Effector memory CD8-positive, alpha-beta T cell (primary cell): ENCODE measurements at places on chromosomes 6 and 20.

GRCh38 chr20:63976980-63977738, 2.3 kb downstream of the SAMD10 start:
- DNase-seq: no peak
- peaks cover 42% of the 10 kb centered on the region for H3K4me1 ChIP-seq
- H3K36me3 ChIP-seq: peaks cover 24% of the 10 kb centered on the region
- H3K4me3 ChIP-seq: peak overlapping the region; percentile 77
- H3K27ac ChIP-seq: peak overlapping the region; percentile 85

DNA sequence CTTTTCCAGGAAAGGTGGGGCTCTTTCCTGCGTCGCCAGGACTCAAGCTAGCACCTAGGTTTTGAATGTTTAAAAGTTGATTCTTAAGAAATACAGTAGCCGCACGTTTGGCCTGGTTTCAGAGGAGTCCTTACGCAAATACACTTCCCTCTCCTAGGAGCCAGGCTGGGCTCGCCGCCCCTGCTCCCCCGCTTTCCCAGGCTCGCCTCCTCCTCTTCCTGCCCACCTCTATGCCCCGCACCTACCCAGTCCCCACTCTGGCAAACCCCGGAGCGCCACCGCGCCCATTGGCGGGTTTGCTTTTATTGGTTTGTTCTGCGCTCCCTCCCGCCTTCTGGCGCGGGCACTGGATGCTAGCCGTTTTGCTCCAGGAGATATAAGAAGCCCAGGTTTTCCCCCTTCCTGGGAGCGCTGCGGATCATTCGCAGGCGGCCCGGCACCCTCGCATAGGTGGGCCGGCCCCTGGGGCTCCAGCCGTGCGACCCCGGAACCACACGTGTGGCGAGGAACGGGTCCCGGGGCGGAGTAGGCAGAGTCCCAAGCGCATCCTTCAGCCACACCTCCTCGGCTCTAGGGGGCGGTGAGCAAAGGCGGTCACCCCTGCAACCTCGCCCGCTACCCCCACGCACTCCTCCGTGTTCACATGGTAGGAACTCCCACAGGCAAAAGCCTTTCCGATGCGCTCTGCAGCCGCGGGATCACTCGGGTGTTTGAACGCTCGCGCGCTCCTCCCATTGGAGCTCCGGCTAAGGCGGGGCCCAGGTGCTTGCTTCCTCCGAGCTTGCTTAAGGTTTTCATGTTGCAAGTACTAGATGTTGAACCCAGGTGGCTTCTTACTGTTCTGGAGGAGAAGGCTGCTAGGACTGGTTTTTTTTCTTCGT, 119.0 kb downstream of the RTN4IP1 start:
- peaks cover 11% of the 10 kb centered on the region for H3K36me3 ChIP-seq
- H3K27ac ChIP-seq: peak overlapping the region; percentile 63
- H3K4me3 ChIP-seq: peak overlapping the region; percentile 96
- no peaks in the 10 kb centered on the region for H3K27me3 ChIP-seq
- DNase-seq: peak; percentile 56
- H3K4me1 ChIP-seq: peaks cover 37% of the 10 kb centered on the region

- H3K27ac ChIP-seq: no peak overlapping the region
- H3K4me3 ChIP-seq: no peak overlapping the region
- peaks cover 8% of the 10 kb centered on the region for H3K27me3 ChIP-seq
- DNase-seq: no peak
- no peaks in the 10 kb centered on the region for H3K4me1 ChIP-seq
These were observed 140.9 kb downstream of the RNF144B start for GRCh38 chr6:18527836-18528743.

DNA sequence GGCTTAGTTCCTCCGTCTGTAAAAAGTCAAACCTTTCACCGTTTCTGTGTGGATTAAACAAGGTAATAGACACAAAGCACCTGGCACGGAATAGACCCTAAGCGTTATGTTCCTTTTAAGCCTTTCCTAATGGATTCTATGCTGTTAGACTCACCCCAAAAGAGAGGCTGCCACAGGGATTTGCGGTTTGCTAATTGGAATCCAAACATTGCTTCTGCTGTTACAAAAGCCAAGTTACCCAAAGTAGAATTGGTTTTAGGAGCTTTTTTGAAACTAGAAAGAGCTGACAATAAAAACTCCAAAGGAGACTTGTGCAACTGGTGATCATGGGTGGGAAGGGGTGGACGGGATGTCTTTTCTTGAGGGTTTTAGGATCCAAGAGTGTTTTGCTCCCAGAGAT, 178.0 kb downstream of the BMP7 start:
- no peak overlapping the region for H3K4me3 ChIP-seq
- no peaks in the 10 kb centered on the region for H3K27me3 ChIP-seq
- H3K27ac ChIP-seq: no peak overlapping the region
- no peak for DNase-seq
- peaks cover 12% of the 10 kb centered on the region for H3K36me3 ChIP-seq
- H3K4me1 ChIP-seq: peaks cover 20% of the 10 kb centered on the region

GRCh38 chr20:10125757-10126156, 91.0 kb downstream of the ANKEF1 start:
- H3K4me3 ChIP-seq: no peak overlapping the region
- peaks cover 1% of the 10 kb centered on the region for H3K4me1 ChIP-seq
- peaks cover 3% of the 10 kb centered on the region for H3K36me3 ChIP-seq
- peaks cover 19% of the 10 kb centered on the region for H3K27me3 ChIP-seq

GRCh38 chr20:34710861-34711574, 6.9 kb downstream of the TP53INP2 start:
- peak overlapping the region; percentile 51 for H3K27ac ChIP-seq
- H3K4me3 ChIP-seq: peak overlapping the region; percentile 86
- no peaks in the 10 kb centered on the region for H3K27me3 ChIP-seq

GRCh38 chr6:68689910-68690309, 54.8 kb downstream of the ADGRB3 start:
- no peaks in the 10 kb centered on the region for H3K4me1 ChIP-seq
- H3K27ac ChIP-seq: no peak overlapping the region
- no peaks in the 10 kb centered on the region for H3K36me3 ChIP-seq
- no peak overlapping the region for H3K4me3 ChIP-seq

- H3K4me3 ChIP-seq: no peak overlapping the region
- no peaks in the 10 kb centered on the region for H3K4me1 ChIP-seq
- no peaks in the 10 kb centered on the region for H3K27me3 ChIP-seq
- no peaks in the 10 kb centered on the region for H3K36me3 ChIP-seq
These were observed 48.9 kb upstream of the EPHA7 start for GRCh38 chr6:93468291-93468690.

DNA sequence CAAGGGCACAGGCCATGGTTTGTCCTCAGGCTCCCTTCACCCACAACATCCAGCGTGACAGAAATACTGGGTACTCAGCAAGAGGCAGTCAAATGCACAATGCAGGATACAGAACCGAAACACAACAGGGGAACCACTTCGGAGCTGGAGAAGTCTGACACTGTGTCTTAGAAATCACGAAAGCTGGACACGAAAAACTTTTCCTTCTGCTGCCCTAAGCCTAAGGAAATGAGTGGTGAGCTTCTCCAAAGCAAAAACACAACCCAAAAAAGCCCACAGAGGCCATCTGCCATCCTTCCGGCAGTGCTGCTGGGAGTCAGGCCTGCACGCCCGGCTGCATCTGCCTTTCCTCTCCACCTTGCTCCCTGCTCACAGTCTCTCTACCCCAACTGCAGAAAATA, 106.3 kb downstream of the SLC23A2 start:
- peak overlapping the region; percentile 55 for H3K27ac ChIP-seq
- peaks cover 2% of the 10 kb centered on the region for H3K36me3 ChIP-seq
- DNase-seq: no peak
- peaks cover 19% of the 10 kb centered on the region for H3K4me1 ChIP-seq
- H3K4me3 ChIP-seq: no peak overlapping the region

DNA sequence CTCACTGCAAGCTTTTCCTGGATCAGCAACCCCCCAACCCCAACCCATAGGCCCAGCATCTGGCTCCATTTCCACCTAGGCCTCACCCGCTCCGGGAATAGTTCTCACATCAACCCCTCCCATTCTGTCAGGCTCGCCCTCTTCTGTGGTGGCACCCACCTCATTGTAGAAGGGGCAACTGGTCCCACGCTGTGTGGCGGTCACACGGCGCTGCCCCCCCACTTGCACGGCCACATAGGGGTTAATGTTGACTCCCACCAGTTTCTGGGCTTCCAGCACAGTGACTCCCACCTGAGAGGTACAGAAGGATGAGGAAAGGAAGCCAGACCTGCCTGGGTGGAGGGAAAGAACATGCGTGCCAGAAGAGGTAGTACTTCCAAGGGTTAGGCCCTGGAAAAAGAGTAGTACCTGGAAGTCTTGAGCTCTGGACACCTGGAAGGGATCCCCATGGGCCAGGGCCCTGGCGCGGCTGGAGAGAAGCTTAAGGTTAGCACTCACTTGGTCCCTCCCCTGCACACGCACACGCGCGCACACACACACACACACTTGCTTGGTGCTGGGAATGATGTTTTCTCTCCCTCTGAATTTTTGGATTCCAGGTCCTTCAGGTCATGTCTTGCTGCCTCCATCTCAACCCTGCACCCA, 12.7 kb upstream of the SPAG4 start:
- H3K27ac ChIP-seq: no peak overlapping the region
- no peak for DNase-seq
- peaks cover 29% of the 10 kb centered on the region for H3K27me3 ChIP-seq
- H3K36me3 ChIP-seq: peaks cover 3% of the 10 kb centered on the region
- H3K4me3 ChIP-seq: peak overlapping the region; percentile 81

GRCh38 chr6:148524976-148525375, 182.3 kb downstream of the SASH1 start:
- peak overlapping the region; percentile 35 for H3K4me3 ChIP-seq
- H3K36me3 ChIP-seq: no peaks in the 10 kb centered on the region
- H3K4me1 ChIP-seq: peaks cover 6% of the 10 kb centered on the region
- no peaks in the 10 kb centered on the region for H3K27me3 ChIP-seq

DNA sequence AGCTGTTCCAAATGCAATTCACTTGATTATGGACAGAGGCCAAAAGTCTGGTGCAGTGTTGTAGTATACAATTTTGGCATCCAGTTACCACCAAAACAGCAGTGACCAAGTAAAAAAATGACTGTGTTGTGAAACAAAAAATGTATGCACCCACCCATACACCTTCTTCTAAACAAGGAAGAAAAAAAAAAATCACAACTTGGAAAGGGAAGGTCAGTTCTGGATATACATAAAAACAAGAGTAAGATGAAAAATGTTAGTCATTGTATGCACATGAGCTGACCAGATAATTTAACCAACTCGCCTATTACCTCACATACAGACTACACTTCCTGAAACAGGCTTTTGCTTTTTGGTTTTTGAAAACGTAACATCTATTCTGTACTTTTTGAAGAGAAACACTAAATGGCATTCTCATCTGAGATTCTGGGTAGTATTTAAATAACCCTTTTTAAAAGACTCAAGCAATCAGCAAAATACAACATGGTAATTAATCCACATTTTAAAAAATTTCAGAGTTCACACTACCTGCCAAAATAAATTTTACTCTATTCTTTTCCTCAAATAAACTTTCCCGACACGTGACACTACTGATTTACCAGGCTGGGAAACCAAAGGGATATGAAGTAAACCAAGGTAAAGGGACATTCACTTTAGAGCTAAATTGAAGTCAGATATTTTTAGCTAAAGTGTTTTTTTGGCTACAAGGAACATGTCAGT, 141.6 kb upstream of the SHLD1 start:
- no peaks in the 10 kb centered on the region for H3K27me3 ChIP-seq
- peaks cover 35% of the 10 kb centered on the region for H3K4me1 ChIP-seq
- peak overlapping the region; percentile 99 for H3K27ac ChIP-seq
- peaks cover 66% of the 10 kb centered on the region for H3K36me3 ChIP-seq
- H3K4me3 ChIP-seq: peak overlapping the region; percentile 89

DNA sequence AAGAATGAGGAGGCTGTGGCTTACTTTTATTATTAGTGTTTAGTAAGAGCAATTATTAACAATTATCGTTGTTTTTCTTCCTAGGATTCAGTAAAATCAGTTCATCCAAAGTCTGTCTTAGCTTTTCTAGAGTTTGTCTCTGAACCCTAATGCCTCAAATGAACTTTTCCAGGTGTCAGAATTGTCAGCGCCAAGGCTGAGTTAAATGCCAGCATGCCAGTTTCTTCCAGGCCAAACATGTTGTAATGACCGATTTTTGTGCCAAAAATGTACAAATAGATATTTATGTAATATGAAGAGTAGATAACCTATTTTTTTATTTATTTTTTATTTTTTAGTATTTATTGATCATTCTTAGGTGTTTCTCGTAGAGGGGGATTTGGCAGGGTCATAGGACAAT, 66.8 kb upstream of the SCGN start:
- H3K27me3 ChIP-seq: no peaks in the 10 kb centered on the region
- peaks cover 2% of the 10 kb centered on the region for H3K4me1 ChIP-seq
- no peak overlapping the region for H3K27ac ChIP-seq
- no peak overlapping the region for H3K4me3 ChIP-seq
- no peaks in the 10 kb centered on the region for H3K36me3 ChIP-seq

DNA sequence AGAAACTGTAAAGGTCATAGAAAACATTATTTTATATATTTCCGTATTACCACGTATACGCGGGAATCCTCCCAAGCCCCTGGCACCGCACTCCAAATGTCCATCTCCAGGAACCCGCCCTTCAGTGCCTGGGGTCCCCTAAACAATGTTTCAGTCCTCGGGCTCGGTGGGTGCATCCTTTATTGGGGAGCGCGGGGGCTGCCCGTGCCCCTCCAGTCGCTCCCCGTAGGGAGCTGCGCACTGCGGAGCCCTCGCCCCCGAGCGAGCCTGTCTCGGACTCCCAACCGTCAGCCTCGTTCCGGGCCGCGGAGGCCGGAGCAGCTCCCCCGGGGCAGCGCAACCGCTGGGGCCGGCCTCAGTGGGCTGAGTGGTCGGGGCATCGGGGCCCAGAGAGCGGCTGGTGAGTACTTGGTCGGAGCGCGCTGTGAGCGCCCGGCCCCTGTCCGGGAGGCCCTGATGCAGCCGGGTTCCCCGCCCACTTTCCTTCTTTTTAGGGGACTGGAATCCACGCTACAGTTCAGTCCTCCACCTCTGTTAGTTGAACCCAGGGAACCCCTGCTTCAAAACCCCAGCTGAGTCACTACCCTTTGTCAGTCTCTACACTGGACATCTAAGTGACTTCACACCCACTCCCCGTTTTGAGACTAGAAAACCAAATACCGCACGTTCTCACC, at the start of gene DNAH8:
TSS of gene DNAH8 (plus strand) at position 296 of the 674 bp plus-strand sequence. CDS start 7,499 bp downstream, outside the sequence.
- peaks cover 19% of the 10 kb centered on the region for H3K4me1 ChIP-seq
- DNase-seq: no peak
- peak within 1 kb of the TSS; percentile 59 for H3K4me3 ChIP-seq
- H3K27me3 ChIP-seq: peaks cover 14% of the 10 kb centered on the region
- peaks cover 9% of the 10 kb centered on the region for H3K36me3 ChIP-seq

DNA sequence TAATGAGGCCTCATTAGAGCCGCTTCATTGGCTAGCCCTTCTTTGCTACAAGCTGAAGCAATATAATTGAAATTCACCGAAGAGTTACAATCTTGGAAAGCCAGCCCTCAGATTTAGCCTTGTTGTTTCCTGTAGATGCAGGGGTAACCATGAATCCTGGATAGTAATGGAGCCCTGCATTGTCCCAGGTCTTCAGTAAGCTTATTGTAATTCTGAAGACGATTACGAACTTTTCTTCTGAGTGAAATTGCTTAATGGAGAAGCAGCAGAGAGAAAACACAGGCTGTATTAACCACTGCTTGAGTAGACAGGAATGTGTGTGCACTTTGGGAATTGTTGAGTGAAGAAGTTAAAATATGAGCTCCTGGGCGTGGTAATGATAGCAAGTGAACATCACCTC, 26.3 kb upstream of the NAA20 start:
- no peak overlapping the region for H3K27ac ChIP-seq
- H3K4me3 ChIP-seq: no peak overlapping the region
- H3K4me1 ChIP-seq: no peaks in the 10 kb centered on the region

GRCh38 chr6:122713138-122713537, 66.4 kb upstream of the FABP7 start:
- no peak for DNase-seq
- H3K27ac ChIP-seq: no peak overlapping the region
- no peaks in the 10 kb centered on the region for H3K36me3 ChIP-seq
- no peak overlapping the region for H3K4me3 ChIP-seq

- H3K27ac ChIP-seq: no peak overlapping the region
- H3K36me3 ChIP-seq: no peaks in the 10 kb centered on the region
These were observed 22.4 kb downstream of the PTGIS start for GRCh38 chr20:49545572-49545971.
